ENCODE measurements at places on chromosomes 3 and 15.

- no peak for DNase-seq
Measured at GRCh38 chr15:82553846-82554245, 13.6 kb upstream of the RPS17 start.

- DNase-seq = no peak
Measured at GRCh38 chr15:94047566-94047965, 183.8 kb upstream of the MCTP2 start.

GRCh38 chr15:99097441-99098410 is 7.2 kb upstream of the SYNM start:
- no peak for DNase-seq

DNA sequence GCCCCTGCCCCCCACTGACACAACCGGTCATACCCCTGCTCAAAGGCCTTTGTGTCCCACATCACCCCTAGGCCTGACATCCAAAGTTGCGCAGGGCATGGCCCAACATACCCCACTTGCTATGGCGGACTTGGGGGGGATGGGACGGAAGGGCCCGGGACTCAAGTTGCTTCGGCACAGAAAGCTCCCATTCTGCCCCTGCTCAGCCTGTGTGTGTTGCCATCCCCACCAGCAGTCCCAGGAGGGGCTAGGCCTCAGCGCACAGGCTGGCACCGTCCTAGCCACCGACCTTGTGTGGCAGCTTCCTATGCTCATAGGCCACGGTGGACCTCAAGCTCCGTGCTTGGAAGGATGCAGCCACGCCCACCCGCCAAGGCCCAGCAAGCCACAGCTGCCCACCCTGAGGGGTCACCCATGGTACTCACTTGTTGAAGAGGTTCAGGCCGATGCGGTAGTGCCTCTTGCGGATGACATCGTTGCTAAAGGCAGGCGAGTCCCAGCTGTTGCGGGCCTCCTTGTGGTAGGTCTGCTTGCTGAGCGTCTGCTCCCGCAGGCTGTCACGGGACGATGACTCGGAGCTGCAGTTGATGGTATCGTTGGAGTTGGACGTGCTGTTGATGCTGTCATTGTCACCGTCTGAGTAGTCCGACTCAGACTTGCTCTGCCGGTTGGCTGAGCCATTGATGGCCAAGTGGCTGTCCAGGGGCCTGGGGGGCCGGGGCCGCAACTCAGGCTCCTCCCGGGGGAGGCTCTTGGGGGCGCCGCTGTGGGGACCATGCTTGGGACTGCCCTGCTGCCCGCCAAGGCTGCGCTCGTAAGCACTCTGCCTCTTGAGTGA is 93.9 kb upstream of the RPL32 start:
- DNase-seq = no peak

- no peak for DNase-seq
Measured at GRCh38 chr3:126338790-126339288, 18.4 kb downstream of the KLF15 start.

GRCh38 chr15:40075298-40076044 is 33.2 kb downstream of the BMF start:
- no peak for DNase-seq
